ENCODE measurements at places on chromosomes 7 and 10.

DNA sequence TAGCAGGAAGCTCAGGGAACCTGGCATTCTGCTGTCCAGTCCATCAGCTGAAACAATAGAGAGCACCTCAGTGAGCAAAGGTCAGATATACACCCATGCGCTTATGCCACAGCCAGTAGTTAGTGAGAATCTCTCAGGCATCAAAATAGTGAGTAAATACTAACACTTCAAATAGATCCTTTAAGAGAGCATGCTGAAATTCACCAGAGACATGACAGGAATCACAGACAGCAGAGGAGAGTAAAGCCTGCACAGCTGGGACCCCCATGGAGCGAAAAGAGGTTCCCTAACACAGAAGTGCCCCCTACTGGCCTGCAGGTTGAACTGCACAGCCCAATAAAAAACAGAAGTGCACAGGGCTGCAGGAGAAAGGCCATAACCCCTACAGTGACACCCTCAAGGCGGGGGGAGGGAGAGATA, 57.6 kb upstream of the ANTXRL start:
- no peak for DNase-seq

GRCh38 chr10:86536294-86536861, 14.8 kb upstream of the WAPL start:
- DNase-seq, result no peak

DNA sequence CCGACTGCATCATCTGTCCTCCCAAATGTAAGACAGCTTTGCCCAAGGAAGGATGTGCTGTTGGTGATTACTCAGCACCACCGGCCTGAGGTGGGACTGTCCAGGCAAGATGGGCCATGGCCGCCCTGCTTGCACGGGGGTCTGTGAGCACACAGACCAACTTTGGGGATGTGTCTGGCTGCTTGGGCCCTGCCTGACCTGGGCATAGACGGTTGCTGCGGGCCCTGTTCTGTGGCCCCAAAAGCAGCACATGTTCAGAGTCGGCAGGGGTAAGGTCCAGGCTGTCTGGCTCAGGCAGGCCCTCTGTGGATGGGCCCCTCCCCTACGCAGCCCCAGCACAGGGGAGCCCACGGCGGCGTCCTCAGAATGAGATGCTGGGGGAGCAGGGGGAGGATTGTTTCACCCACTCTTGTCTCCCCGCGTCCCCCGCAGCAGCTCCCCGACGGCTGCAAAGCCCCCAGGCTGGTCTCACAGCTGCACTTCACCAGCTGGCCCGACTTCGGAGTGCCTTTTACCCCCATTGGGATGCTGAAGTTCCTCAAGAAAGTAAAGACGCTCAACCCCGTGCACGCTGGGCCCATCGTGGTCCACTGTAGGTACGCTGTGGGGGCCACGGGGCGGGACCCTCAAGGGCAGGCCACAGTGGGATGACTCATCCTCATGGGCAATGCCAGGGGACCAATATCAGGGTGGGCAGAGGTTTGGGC, 58.4 kb downstream of the MKI67 start:
- DNase-seq, result no peak

DNA sequence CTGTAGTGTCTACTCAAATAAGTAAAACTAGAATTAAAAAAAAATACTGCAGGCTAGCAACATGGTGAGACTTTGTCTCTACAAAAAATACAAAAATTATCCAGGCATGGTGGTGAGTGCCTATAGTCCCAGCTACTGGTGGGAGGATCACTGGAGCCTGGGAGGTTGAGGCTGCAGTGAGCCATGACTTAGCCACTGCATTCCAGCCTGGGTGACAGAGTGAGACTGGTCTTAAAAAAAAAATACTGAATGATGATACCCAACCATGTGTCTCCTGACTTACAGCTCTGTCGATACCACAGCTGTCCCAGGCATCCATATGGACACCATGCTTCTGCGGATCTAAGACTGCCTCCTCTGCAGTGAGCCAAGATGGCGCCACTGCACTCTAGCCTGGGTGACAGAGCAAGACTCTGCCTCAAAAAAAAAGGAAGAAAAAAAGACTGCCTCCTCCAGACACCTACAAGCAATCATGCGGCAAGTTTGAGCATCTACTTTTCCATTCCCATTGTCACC, 7.9 kb upstream of the FRAT1 start:
- no peak for DNase-seq

DNA sequence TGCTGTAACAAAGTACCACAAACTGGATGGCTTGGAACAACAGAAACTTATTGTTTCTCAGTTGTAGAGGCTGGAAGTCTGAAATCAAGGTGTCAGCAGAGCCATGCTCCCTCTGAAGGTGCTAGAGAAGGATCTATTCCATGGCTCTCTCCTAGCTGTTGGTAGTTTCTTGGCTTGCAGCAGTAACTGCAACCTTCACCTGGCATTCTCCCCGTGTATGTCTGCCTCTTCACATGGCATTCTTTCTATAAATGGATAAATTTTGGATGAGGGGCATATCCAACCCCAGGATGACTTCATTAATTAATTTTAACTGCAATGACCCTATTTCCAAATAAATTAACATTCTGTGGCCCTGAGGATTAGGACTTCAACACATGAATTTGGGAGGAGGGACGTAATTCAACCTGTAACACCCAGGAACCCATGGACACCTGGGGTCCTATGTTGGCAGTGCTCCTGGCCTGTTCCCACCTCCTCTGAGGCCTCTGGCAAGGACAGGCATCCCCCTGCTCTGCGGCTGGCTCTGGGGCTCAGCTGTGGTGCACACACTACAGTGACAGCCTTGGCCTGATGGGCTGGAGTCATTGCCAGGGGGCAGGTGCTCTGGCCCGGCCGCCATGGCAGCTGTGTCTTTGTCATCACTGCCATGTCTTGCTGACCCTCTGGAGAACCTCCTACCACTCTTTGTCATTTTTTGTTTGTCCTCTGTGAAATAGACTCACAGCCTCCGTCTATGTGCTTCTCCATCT, 30.8 kb downstream of the LSMEM1 start:
- no peak for DNase-seq

GRCh38 chr7:44386139-44386913, 60.9 kb upstream of the CAMK2B start:
- DNase-seq, result no peak

DNA sequence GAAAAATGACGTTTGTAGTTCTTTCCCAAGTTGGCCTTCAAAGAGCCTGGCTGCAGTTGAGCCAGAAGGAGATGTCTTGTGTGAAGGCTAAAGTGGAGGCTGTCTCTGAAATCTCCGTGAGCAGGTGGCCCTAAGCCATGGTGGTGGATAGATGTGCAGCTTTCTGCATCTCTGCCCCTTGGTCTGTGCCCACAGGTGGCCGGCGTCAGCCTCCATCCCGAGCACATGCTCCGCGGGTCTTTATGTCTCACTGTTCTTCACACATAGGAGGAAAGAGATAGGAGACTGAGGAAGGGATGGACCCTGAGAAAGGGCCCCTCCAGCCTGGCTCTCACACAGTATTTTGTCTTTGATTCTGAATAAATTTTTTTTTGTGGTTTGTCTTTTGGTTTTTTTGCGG, 30.3 kb upstream of the SLC26A4 start:
- DNase-seq, result no peak

- no peak for DNase-seq
These were observed 9.5 kb upstream of the KAZALD1 start for GRCh38 chr10:101052285-101052684.

GRCh38 chr10:128178302-128178958, 52.2 kb upstream of the MKI67 start:
- DNase-seq, result no peak

GRCh38 chr10:106652279-106652678, 512.2 kb downstream of the SORCS1 start:
- no peak for DNase-seq

DNA sequence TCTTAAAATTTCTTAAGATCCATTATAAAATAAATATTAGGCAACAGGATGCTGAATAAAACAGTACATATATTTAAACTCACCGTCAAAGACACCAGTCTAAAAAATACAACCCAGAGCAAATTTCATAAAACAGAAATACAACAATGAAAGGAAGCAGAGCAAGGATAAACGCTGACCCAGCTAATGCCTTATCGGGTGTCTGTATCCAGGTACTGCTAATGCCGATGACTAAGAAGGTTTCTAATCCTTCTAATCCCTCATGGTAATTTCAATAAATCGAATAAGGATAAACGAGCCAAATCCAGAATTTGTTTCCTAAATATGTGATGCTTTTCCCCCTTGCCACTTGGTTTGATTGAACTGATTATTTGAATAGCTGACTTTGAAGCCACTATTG, 1.7 kb downstream of the HYCC1 start:
- DNase-seq, result no peak

- no peak for DNase-seq
These were observed 201.7 kb upstream of the KCTD7 start for GRCh38 chr7:66426996-66427395.

DNA sequence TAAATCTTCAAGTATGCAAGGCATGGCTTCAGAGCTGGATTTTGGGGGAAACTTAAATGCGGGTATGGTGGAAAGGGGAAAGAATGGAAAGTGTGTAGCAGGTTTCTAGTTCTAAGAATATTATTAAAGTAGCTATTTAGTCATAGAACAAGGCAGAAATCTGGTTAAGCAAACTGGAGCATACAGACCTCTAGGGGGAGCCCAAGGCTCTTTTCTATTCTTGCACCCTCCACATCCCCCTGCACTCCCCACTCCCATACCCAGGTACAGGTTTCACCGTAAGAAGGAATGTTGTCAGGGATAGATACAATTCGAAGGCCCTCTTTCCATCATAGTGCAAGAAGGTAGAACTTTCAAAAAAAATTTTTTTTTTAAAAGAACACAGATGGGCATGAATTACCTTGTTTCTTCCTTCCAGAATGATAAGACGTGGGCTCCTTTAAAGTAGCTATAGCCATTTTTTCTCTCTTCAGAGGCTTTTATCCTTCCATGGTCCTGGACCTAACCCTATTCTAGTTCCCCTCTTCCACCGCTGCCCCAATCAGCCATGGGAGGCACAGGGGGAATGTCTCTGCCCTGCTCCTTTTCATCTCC, 41.5 kb upstream of the SMIM30 start:
- DNase-seq, result no peak

DNA sequence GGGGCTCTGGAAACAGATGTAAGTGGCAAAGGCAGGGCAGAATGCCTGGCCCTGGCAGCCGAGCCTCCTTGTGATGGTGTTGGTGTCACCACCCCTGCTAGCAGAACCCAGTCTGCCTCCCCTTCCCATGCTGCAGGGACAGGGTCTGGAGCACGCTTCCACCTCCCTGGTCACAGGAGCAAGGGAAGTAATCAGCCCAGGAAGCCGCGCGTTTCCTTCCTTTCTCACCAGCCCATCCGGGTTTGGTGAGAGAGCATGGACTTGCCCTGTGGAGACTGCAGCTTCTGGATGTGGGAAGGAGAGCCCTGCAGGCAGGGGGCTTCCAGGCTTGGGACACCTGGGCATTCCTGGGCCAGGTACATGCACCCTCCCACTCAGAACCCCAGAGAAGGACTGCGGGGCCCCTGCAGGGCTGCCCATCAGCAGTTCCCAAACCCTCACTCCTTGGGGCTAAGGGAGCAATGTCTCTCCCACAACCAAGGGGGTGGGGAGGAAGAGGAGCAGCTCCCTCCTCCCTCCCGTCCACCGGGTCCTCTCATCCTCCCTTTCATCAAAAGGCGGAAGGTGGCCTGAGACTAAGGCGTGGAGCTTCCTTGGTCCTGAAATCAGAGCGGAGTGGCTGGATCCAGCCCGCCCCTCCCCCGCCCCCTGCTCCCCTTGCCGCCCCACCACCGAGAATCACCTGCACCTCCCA, 1.8 kb downstream of the MMRN2 start:
- DNase-seq, result no peak

GRCh38 chr10:101631821-101632475, 43.8 kb downstream of the DPCD start:
- no peak for DNase-seq

- no peak for DNase-seq
These were observed 73.6 kb upstream of the FAM20C start for GRCh38 chr7:118615-119391.

GRCh38 chr10:75717126-75717916, 285.9 kb downstream of the LRMDA start:
- DNase-seq, result no peak

- DNase-seq, result no peak
These were observed 38.5 kb upstream of the SEMA3C start for GRCh38 chr7:80957226-80957777.

GRCh38 chr7:37540917-37541316, 92.3 kb upstream of the ELMO1 start:
- DNase-seq, result no peak

DNA sequence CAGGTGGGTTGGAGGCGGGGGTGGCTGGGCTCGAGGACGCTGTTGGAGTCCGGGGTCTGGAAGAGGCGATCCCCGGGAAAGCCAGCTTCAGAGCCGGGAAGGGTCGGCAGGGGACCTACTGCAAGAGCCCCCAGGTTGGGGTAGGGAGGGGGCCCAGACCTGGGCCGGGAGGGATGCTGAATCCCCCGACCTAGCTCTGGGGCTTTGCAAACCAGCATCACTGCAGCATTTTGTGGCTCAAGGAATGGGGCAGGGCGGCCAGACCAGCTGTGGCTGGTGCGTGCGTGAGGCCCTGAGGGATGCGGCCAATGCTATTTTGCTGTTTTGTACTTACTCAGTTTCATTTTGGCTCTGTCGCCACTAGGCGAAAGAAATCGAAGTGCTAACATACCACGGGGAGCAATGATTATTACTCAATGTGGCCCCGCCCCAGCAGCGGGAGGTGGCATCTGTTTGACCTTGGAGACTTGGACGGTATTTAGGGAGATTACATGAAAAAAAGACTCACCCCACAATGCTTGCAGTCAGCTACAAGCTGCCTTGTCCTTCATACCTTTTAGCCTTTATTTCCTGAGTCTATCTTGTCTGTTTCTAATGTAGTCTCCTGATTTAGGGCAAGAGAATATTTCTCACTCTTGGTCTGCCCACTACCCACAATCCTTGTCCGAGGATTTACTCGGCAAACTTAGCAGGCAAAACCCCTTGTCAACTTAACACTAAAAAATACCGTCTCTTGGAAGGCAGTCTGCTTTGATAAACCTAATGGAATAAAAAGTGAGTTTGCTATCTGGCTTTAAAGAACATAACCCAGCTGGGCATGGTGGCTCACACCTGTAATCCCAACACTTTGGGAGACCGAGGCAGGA, 16.2 kb downstream of the HSPB1 start:
- peak; percentile 59 for DNase-seq

DNA sequence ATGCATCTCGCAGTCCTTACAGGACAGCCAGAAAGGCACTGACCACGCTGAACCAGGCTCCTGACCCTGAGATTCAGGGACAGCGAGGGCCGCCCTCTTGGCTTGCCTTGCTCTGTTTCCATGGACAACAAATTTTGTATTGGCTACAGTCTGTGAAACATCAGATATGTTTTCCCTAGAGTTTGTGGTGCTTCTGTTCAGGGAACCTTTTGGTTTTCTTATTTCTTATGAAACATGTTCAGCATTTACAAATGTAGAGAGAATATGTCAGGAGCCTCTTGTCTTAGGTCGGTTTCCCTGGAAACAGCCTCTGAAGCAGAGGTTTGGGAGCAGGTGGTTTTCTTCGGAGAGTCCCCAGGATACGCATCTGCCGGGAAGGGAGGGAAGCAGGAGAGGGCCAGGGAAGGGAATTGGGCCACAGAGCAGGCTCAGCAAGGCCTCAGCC, 260.1 kb downstream of the CCDC3 start:
- DNase-seq, result no peak

GRCh38 chr7:142809671-142810070, 38.9 kb downstream of the PRSS2 start:
- DNase-seq, result no peak

- DNase-seq, result no peak
These were observed 273.5 kb downstream of the ADK start for GRCh38 chr10:74424565-74424964.

- no peak for DNase-seq
These were observed 117.4 kb upstream of the PPIF start for GRCh38 chr10:79229830-79230327.

Measured in GM18507 (cell line).